ENCODE measurements at places on chromosomes 5 and 9.

GRCh38 chr5:36704131-36704530, 97.7 kb downstream of the SLC1A3 start:
- DNase-seq = no peak

GRCh38 chr5:140166911-140167310, 8.1 kb upstream of the CYSTM1 start:
- no peak for DNase-seq

- no peak for DNase-seq
Observed at GRCh38 chr5:131740477-131740876, 56.3 kb downstream of the FNIP1 start.

DNA sequence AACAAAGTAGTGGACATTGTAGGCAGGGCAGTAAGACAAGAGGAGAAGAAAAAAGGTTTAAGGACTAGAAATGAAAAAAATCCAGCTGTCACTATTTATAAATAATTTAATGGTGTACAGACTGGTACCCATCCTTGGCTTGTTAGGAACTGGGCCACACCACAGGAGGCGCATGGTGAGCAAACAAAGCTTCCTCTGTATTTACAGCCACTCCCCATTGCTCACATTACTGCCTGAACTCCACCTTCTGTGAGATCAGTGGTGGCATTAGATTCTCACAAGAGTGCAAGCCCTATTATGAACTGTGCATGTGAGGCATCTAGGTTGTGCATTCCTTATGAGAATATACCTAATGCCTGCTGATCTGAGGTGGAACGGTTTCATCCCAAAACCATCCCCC, 62.6 kb upstream of the DMAC1 start:
- DNase-seq = no peak

DNA sequence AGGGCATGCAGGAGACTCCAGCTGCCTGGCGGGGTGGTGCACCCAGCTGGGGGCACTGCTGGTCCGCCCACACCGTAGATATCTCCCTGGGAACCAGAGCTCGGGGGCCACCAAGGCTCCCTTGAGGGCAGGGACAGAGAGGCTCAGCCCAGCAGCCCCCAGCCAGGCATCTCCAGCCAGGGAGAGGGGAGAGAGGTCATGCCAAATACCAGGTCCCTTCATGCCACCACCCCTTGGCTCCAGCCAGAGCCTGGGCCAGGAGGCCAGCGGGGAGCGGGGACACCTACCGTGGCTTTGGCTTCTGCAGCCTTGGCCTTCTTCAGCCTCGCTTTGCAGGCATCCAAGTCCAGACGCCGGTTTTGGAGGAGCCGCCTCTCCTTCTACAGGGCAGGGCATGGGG, 14.0 kb downstream of the SH3GLB2 start:
- no peak for DNase-seq

GRCh38 chr5:180820788-180821321, 18.2 kb upstream of the MGAT1 start:
- DNase-seq = no peak

GRCh38 chr9:136849960-136850865, 1.0 kb downstream of the PHPT1 start:
- DNase-seq = no peak

DNA sequence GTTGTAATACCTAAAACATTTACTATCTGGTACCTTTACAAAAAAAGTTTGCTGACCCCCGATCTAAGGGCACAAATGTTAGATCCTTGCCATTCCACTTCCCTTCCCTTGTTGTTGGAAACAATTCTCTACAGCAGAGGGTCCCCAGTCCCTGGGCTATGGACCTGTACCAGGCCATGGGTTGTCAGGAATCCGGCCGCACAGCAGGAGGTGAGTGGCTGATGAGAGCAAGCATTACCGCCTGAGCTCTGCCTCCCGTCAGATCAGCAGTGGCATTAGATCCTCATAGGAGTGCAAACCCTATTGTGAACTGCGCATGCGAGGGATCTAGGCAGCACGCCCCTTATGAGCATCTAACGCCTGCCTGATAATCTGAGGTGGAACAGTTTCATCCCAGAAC, 248.5 kb downstream of the AP3B1 start:
- DNase-seq = no peak

- peak; percentile 77 for DNase-seq
Observed at GRCh38 chr5:103258957-103259704, 568 bp downstream of the MACIR start.

DNA sequence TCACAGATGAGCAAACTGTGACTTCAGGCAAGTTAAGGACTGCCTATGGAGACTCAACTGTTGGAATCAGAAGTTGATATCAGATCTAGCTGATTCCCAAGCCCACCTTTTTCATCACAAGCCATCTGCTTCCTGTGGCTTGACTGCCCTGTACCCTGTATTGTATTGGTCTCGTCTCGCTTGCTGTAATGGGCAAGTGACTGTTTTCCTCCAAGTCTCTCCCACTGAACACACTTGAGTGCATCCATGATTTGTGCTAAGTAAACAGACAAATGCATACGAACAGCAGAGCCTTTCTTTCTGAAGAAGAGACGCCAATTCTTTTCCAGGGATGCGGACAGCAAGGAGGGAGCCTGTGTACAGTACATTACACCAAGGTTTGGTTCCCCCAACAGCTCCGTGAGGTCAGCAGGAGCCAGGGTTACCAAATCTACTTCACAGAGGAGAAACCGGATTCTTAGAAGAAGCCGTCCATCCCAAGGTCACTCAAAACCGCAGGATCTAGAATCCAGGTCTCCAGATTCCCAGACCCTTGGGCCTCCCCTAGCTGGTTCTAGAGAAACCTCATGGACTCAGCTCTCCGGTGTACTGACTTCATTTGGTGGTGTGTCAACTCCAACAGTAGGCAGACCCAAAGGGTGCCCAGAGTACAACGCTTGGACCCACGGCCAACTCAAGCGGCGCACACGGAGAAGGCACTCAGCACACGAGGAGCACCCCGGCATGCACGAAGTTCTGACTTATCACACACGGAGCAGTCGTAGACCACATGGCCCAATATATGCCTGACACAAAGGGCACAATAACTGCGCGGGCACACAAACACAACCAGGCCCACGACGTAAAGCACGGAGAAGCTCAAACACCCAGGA, 1.1 kb downstream of the BAG1 start:
- DNase-seq = no peak

DNA sequence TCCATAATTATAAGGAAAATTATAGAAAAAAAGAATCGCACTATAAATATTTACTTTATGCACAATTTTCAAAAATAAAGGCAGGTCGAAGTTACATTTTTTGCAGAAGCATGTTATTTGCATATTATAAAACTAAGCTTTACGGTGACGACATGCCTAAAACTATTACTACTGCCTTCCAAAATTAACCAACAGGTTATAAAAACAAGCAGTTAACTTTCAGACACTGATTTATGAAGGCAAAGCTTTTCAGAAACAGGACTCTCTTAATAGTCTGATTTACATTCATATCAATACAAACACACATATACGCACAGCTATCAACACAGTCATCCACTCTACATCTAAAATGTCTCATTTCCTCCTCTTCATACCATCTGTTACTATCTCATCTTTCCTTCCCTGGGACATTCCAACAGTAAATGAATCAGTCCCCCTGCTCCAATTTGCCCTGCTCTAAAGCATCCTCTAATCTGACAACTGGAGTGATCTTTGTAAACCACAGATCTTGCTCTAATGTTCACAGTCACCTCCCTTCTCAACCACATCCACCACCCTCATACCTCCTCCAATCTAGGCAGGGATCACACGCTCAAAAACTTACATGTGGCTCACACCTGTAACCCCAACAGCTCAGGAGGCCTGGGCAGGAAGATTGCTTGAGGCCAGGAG, 21.6 kb downstream of the FBXW11 start:
- DNase-seq = peak; percentile 53
